ENCODE measurements at places on chromosomes 1 and 21. TPM values are rescaled to one million over a fixed set of nuclear protein-coding genes. Genes with fewer than 3 reads are reported as not detected.

The MYBPH gene
- not detected for total RNA-seq

The KRTAP12-2 gene
- total RNA-seq: not detected

The RNF220 gene
- 90.6 TPM for total RNA-seq

The IL20 gene
- not detected for total RNA-seq

The BSND gene
- total RNA-seq: not detected

The C1orf105 gene
- 0.25 TPM for total RNA-seq

The NBPF10 gene
- 2.1 TPM for total RNA-seq

The TRIM62 gene
- total RNA-seq: 13.3 TPM

The RIMS3 gene
- total RNA-seq: 3.2 TPM

The COL11A1 gene
- not detected for total RNA-seq

The ADAMTSL4 gene
- total RNA-seq: 0.38 TPM

The LENEP gene
- 0.63 TPM for total RNA-seq

Data from activated naive CD4-positive, alpha-beta T cell treated with anti-CD3 and anti-CD28 coated beads, Interleukin-2, amount 10 ng/mL, durations not matched to agents 5 hours and 36 hours (primary cell).